ENCODE measurements at places on chromosomes 16 and 17.
A peak's percentile ranks its signal among the peaks of the same experiment; 100 is the strongest.

DNA sequence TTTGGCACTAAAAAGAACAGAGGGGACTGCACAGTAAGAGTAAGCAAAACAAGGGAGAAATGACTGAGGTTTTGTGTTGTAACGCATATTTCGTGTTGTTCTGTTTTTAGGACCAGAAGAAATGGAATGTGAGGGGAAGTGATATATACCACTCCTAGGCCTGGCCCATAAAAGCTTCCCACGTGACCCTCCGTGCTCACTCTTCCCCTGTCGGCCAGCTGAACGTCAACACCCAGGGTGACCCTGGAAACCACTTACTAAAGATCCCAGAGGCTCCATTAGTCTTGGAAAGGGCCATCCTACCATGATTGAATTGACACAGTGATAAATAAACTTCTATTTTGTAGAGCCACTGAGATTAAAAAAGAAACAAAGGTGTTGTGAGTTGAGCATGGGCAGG, 79.8 kb downstream of the HELZ start:
- DNase-seq = no peak

GRCh38 chr16:74030000-74030706, 266.5 kb upstream of the PSMD7 start:
- DNase-seq = no peak

GRCh38 chr16:53053967-53054669, 673 bp upstream of the CHD9 start:
- DNase-seq = no peak

DNA sequence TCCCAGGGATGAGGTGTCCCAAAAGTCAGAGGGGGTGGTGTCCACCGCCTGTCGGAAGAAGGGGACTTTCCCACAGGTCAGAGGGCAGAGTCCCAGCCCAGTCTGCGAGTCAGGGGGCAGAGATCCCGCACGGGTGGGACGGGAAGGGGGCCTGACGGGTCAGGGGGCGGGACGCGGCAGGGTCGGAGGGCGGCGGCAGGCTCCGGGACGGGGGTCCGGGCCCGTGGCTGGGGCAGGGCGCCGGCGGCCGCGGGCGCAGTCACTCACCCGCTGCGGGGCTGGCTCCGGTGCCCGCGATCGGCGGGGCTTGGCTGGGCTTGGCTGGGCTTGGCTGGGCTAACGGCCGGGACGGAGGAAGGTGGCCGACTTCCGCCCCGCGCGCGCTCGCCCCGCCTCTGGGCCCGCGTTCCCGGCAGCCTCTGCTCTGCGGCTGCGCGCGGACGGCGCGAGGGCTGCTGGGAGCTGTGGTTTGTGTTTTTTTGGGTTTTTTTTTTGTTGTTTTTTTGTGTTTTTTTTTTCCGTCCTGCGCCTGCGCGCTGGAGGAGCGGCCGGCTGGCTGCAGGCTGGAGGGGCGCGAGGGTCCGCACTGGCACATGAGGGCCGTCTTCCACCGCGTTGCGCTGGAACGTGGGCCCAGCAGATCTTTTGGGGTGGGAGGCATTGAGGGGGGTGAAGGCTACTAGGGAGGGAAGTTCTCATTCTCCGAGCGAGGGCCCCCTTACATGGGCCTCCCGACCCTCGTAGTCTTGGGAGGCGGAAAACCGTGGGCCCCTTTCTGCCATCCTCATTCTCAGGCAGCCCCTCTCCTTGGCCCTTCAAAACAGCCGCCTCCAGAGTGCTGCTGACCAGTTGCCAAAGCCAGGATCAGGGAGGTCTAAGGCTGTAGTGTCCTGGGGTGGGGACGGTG, at the start of gene CANT1:
Gene CANT1, minus strand, starts transcription at position 368 of the 907 bp plus-strand sequence. CDS start 12,142 bp downstream, outside the sequence.
- DNase-seq = peak; percentile 60

DNA sequence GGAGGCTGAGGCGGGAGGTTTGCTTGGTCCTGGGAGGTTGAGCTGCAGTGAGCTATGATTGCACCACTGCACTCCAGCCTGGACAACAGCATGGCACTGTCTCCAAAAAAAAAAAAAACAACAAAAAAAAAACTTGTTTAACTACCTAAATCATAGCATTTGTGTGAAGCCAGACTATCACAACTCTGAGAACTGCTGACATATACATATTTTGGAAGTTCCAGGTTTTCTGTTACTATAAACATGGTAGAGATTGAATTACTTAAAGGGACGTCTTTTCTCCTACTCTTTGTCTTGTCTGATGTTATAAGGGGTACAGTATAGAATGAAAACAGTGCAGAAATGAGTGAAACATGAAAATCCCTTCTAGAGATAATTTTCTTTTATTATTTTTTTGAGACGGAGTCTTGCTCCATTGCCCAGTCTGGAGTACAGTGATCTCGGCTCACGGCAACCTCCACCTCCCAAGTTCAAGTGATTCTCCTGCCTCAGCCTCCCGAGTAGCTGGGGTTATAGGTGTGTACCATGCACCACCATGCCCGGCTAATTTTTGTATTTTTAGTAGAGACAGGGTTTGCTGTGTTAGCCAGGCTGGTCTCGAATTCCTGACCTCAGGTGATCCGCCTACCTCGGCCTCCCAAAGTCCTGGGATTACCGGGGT, 18.4 kb downstream of the ABCC1 start:
- DNase-seq = no peak

DNA sequence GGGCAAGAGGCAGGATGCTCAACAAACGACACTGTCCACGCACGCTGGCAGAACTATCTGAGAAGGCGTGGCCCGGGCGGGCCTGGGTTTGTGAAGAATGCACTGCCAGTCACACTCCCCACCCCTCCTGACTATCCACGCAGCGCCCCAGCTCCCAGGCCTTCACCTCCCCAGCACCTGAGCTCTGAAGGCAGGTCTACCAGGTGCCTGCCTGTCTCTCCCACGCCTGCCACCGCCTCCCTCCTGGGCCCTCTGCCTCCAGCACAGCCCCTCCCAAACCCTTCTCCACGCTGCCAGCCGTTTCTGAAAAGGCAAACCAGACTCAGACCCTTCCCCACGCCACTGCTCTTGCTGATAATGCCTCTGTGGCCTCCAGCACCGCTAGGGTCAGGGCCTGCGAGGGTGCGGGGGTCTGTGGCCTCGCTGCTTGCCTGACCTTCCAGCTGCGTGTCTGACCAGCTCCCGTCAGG, 11.6 kb downstream of the MYBBP1A start:
- DNase-seq = no peak

- DNase-seq = no peak
Observed at GRCh38 chr17:67274466-67274865, 29.5 kb upstream of the HELZ start.

GRCh38 chr16:53112015-53112414, 57.2 kb downstream of the CHD9 start:
- no peak for DNase-seq

GRCh38 chr17:10614536-10615155, 42.5 kb downstream of the MYH3 start:
- no peak for DNase-seq

- no peak for DNase-seq
Observed at GRCh38 chr17:64443086-64443760, 5.7 kb upstream of the MILR1 start.

- no peak for DNase-seq
Observed at GRCh38 chr16:10107081-10107480, 75.1 kb downstream of the GRIN2A start.

- no peak for DNase-seq
Observed at GRCh38 chr17:71302721-71303549, 817.9 kb upstream of the SOX9 start.

DNA sequence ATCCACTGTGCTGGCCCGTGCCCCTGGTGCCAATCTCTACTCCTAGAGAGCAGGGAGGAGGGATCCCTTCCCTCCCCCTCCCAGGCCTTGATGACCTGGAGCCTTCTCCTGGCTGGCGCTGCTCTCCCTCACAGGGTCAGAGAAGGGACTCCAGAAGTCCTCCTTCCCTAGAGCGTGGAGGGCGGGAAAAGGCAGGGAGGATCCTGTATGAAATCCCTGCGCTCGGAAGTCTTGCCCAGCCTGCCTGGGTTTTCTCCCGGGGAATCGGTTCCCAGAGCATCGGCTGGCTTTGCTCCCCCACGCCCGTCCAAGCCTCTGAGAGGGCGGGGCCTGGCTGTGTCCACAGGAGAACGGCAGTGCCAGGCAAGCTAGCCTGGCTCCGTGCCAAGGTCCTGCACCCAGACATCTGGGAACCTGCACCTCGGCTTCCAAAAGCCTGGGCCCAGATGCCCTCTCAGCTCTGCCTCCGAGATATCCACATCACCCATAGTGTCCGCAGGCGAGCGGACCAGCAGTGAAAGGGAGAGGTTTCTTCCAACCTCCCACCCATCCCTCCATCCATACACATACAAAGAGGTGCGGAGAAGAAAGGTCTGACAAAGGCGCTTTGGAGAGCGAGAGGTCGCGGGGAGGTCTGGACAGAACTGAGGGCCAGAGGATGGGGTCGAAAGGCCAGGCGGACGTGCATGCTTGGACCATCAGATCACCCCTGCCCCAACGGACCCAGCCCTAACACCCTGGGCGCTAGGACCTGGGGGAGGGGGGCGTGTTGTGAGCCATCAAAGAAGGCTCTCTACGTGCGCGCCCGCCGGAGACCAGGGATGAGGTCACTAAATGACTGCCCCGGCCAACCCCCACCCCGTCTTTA, 1.1 kb downstream of the MPP2 start:
- no peak for DNase-seq

GRCh38 chr16:19621445-19621844, 65.9 kb downstream of the VPS35L start:
- DNase-seq = no peak

DNA sequence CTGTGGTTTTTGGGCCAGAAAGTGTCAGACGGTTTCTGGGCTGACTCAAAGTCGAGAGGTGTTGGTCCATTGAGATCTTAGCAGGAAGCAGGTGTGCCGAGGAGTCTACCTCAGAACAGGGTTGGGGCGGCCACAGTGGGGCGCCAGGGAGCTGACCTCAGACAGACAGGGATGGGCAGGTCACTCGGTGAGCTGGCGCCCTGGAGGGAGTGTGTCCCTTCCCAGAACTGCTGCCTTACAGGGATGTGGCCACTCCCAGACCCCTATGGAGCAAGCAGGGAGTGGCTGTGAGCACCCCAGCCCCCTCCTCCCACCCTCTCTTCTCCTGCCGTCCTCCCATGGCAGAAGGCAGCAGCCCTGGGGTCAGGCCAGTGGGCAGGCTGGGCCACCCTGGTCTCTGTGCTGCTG, 14.0 kb upstream of the DPEP1 start:
- no peak for DNase-seq

GRCh38 chr16:84759061-84759460, 59.3 kb downstream of the USP10 start:
- DNase-seq = no peak

All from stimulated activated CD4-positive, alpha-beta T cell treated with anti-CD3 and anti-CD28 coated beads, Interleukin-1b, Interleukin-23, amount 100 ng/mL, for 1 hour (primary cell).